ENCODE measurements at places on chromosomes 4 and X.

- DNase-seq: no peak
Observed at GRCh38 chr4:108003982-108004515, 14.4 kb downstream of the HADH start.

GRCh38 chrX:153580700-153581386 is 18.1 kb downstream of the CCNQ start:
- no peak for DNase-seq

- no peak for DNase-seq
Observed at GRCh38 chrX:13489454-13489853, 79.9 kb upstream of the EGFL6 start.

DNA sequence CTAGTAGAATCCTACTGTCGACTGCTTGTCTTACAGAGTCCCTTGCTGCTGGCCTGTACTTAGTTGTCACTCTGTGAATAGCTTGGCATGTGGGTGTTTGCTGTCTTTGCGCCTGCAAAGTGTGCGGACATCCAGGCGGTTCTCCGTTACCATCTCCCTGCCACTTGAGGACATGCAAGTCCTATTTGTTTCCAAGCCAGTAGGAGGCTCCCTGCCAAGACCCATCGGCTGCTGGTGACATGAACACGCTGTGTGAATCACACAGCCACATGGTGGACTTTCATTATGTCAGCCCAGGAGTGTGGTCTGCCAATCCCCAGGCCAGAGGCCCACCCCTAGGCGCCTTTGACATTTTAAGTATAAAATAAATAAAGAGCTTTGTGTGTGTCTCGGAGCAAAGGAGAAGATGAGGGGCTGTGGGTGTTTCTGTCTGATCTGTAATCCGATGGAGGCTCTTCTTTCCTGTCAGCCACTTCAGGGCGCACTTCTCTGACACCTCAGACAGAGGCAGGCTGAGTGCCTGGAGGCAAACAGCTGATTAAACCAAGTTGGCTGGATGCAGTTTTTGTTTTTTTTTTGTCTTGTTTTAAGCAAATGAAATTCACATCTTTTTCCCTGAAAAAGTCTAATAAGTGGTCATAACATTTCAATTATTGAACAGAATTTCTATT is 51.5 kb downstream of the ALPK1 start:
- peak; percentile 30 for DNase-seq

- DNase-seq: no peak
Observed at GRCh38 chr4:41172786-41173185, 41.6 kb downstream of the APBB2 start.

DNA sequence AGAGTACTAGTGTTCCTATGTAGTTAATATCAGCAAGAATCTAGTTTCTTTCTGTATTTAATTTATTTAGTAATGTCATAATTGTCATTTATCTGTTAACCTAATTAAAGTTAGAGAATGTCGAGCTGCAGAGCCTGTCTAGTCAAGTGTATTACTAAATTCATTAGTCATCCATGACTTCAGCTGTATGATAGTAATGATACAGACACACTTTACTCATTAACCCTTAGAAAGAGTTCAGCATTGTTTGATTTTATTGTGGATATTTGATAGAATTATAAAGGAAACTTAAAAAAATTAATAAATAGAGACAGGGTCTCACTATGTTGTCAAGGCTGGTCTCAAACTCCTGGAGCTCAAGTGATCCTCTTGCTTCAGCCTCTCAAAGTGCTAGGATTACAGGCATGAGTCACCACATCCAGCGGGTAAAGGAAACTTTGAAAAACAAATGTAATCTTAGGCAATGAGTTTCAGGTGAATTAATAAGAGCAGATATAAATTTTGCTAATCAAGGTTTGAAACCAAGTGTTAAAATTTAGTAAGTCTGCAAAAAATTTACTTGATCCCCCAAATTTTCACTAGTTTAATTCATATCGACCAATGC is 110.6 kb downstream of the ANK2 start:
- DNase-seq: no peak

- peak; percentile 47 for DNase-seq
Observed at GRCh38 chr4:76090241-76090691, 15.8 kb downstream of the ART3 start.

GRCh38 chrX:131279617-131280016 is 9.5 kb downstream of the IGSF1 start:
- DNase-seq: no peak

DNA sequence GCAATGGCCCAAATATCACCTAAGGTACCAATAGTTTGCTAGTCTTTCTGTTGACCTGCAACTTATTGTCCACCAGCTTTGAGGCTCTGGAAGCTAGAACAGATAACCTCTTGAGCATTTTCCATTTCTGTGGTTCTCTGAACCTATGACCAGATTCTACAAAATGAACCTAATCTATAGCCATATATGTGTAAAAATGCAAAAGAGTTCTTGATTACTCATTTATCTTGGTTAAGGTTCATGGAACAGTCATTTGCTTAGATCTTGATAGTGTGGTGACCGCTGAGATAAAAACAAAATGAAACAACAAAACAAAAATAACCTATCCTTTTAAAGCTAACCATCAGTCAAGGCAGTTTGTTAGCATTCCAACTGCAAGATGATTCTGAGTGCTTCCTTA is 9.3 kb upstream of the GATB start:
- no peak for DNase-seq

DNA sequence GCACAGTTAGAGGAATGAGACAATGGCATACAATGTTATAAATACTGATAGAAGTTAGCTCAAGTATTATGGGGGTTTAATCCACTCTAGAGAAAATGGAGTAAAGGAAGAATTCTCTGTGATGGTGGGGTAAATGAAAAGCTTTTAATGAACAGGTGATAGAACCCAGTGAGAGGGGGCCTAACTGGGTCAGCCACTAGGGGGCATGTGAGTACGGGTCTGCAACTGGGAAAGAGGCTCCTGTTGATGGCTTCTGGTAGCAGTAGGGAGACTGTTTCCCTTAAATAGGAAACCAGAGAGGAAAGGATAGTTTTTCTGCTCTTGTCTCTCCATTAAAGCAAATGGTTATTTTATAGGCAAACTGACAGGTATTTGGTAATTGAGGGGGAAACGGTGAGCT is 132.8 kb upstream of the GPR101 start:
- DNase-seq: no peak
